ENCODE measurements at places on chromosomes 11 and 22. TPM values are rescaled to one million over a fixed set of nuclear protein-coding genes. Genes with fewer than 3 reads are reported as not detected.

GRAMD1B gene
- 11.9 TPM for polyA plus RNA-seq

CCDC81 gene
- polyA plus RNA-seq: 0.98 TPM

CASP5 gene
- polyA plus RNA-seq: not detected

GAB4 gene
- not detected for polyA plus RNA-seq

ACTN3 gene
- 0.49 TPM for polyA plus RNA-seq

SLC22A8 gene
- polyA plus RNA-seq: 53.9 TPM

SLC15A3 gene
- 18.5 TPM for polyA plus RNA-seq

DNA sequence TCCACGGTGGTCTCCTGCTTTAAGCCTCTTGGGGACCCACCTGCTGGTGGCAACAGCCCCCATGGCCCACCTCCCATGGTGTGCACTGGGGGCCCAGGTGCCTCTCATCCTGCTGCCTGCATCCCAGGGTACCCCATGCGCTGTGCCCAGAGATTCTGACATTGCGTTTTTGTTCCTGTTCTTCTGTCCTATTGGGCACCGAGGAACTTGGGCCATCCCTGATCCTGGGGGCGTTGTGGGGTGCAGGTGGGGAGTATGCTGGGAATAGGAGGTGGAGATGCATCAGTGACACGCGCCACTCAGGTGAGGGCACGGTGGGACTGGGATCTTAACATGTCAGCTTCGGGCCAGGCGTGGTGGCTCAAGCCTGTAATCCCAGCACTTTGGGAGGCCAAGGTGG is 12.4 kb upstream of the NAP1L4 start:
- no peak for DNase-seq

DNA sequence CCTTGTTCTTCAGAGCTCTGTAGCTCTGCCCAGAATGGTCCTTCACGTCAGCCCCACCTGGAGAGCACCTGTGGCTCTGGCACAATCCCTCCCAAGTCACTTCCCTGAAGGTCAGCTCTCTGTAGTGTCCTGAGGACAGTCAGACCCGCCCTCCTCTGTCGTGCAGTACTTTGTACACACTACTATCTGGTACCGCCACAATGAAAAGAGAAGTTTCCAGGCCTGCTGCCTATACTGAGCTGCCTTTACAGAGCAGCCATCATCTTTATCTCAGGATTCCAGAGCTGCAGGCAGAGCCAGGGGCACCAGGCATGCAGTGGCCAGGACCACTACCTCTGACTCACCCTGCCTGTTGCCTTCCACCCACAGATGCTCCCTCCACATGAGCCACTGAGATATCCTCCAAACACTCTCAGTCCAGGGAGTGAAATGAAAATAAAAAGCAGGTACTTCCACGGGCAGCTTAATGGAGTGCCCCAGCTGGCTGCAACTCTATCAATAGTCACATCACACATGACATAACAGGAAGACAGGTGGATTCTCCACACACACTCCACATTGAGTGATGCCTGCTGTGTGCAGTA is 7.3 kb downstream of the PACSIN2 start:
- no peak for DNase-seq

- DNase-seq: no peak
Measured at GRCh38 chr11:115720602-115721245, 216.5 kb upstream of the CADM1 start.

DNA sequence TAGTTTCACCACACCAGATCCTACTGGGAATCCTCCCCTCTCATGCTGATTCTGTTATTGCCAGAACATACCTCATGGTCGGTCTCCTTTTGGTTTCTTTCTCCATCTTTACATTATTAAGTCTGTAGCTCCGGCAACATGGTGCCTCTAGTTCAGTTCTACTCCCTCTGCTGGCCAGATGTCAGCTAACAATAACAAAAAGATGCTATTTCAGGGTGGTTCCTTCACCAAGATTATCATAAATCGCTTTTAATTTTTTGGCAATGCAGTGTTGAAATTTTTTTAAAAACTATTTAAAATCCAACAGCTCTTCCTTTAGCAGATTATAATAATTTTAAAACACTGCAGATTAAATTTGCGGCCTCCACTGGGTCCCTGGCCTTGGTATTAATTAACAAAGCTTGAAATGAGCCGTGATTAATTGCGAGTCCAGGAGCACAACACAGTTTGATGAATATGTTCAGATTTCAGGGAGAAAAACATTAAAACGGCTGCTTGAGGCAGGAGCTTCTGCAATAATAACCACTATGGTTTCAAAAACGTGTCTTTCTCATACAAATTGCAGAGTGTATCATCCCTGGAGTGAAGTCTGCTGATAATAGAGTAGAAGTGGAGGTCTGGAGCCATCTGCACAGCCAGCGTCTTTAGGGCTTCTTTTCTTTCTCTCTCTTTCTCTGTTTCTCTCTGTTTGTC is 492.9 kb upstream of the KIRREL3 start:
- no peak for DNase-seq

- no peak for DNase-seq
Measured at GRCh38 chr11:64356498-64357411, 2.2 kb upstream of the RPS6KA4 start.

DNA sequence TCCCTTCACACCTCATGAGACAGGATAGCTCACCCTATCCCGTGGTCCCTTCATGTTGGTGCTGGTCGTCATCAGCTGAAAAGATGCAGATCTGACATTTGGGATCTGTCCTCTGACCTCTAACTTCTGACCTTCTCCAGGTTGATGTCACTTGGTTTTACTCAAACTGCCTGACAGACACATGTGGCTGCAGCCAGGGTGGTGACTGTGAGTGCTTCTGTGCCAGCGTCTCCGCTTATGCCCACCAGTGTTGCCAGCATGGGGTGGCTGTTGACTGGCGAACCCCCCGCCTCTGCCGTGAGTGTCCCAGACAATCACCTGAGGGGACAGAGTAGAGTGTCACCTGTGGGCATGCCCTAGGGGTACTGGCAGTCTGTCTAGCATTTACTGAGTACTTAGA is 49.7 kb downstream of the OTOG start:
- DNase-seq: no peak

- no peak for DNase-seq
Measured at GRCh38 chr11:134645576-134645975, 233.5 kb upstream of the B3GAT1 start.

- no peak for DNase-seq
Measured at GRCh38 chr11:108906826-108907225, 242.0 kb downstream of the DDX10 start.

- no peak for DNase-seq
Measured at GRCh38 chr22:17569971-17570511, 6.7 kb downstream of the SLC25A18 start.

GRCh38 chr11:47616726-47617416 is 22.7 kb upstream of the C1QTNF4 start:
- DNase-seq: no peak

GRCh38 chr11:534396-535209 is 773 bp downstream of the HRAS start:
- no peak for DNase-seq

GRCh38 chr11:125465255-125465654 is 30.8 kb downstream of the FEZ1 start:
- DNase-seq: no peak

- DNase-seq: no peak
Measured at GRCh38 chr11:122634501-122634900, 21.0 kb upstream of the UBASH3B start.

GRCh38 chr11:10674911-10675440 is 18.6 kb downstream of the IRAG1 start:
- DNase-seq: no peak

- no peak for DNase-seq
Measured at GRCh38 chr11:77468527-77468926, 5.4 kb downstream of the PAK1 start.

- DNase-seq: no peak
Measured at GRCh38 chr11:119795690-119796089, 66.7 kb upstream of the NECTIN1 start.

GRCh38 chr11:86535773-86536172 is 136.6 kb downstream of the ME3 start:
- no peak for DNase-seq

All from renal cortex interstitium (tissue), 15 donors.